ENCODE measurements at places on chromosomes 1 and 21. TPM values are rescaled to one million over a fixed set of nuclear protein-coding genes. Genes with fewer than 3 reads are reported as not detected.

VCAM1 gene
- 20.7 TPM for total RNA-seq

CFHR4 gene
- total RNA-seq: not detected

E2F2 gene
- total RNA-seq: 0.39 TPM

OR2L2 gene
- total RNA-seq: not detected
